ENCODE measurements at places on chromosomes 2 and 18. TPM values are rescaled to one million over a fixed set of nuclear protein-coding genes. Genes with fewer than 3 reads are reported as not detected.

DNA sequence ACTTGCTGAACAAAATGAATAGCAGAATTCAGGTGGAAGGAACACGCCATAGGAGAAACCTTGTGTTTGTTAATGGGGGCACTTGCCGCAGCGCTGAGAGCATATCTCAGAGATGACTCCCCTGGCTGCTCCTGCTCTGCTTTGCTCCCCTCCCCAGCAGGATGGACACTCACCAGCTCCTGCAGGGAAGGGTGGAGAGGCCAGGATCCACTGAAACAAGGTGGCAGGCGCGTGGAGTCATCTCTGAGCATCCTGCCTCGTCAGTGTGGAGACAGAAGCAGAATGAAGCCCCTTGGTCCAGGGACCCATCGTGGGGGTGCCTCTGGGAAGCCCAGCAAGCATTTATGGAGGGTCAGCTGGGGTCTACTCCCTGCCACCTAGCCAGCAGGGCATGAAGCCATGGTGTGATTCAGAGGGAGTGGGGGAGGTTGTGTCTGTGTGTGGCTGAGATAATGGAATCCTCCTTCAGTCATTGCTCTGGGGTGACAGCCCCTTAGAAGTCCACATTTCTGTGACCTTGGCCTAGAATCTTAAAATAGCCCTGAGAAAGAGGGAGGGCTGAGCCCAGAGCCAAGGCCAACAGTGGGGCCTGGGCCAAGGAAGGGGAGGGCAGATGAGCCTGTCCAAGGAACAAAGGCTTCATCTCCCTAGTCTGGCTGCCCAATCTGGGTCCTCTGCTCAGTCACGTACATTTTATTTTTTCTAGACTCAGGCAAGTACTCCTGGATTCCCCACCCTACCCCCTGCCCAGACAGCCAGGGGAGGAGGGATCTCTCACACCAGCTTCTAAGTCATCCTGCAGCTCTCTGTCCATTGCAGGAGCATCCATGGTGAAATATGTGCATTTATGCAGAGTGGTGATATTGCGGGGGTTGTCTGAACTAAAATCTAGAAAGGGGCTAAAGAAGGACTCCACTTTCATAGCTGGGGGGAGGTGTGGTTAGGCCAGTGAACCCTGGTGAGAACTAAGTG, 215.4 kb downstream of the ZBTB7C start:
- no peak for DNase-seq

GRCh38 chr2:112777036-112777435, 7.3 kb downstream of the IL1A start:
- no peak for DNase-seq

- DNase-seq, result no peak
Observed at GRCh38 chr2:105521176-105521575, 122.3 kb upstream of the FHL2 start.

DNA sequence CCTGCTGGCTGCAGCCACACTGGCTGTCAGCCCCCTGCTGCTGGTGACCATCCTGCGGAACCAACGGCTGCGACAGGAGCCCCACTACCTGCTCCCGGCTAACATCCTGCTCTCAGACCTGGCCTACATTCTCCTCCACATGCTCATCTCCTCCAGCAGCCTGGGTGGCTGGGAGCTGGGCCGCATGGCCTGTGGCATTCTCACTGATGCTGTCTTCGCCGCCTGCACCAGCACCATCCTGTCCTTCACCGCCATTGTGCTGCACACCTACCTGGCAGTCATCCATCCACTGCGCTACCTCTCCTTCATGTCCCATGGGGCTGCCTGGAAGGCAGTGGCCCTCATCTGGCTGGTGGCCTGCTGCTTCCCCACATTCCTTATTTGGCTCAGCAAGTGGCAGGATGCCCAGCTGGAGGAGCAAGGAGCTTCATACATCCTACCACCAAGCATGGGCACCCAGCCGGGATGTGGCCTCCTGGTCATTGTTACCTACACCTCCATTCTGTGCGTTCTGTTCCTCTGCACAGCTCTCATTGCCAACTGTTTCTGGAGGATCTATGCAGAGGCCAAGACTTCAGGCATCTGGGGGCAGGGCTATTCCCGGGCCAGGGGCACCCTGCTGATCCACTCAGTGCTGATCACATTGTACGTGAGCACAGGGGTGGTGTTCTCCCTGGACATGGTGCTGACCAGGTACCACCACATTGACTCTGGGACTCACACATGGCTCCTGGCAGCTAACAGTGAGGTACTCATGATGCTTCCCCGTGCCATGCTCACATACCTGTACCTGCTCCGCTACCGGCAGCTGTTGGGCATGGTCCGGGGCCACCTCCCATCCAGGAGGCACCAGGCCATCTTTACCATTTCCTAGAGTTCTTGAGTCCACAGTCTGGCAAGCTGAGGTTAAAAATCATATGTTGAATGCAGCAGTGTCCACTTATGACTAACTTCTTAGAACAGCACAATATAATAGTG, 741 bp downstream of the GPR148 start:
- DNase-seq, result no peak

GRCh38 chr2:193566276-193566675, 1371.5 kb upstream of the TMEFF2 start:
- DNase-seq, result no peak

DNA sequence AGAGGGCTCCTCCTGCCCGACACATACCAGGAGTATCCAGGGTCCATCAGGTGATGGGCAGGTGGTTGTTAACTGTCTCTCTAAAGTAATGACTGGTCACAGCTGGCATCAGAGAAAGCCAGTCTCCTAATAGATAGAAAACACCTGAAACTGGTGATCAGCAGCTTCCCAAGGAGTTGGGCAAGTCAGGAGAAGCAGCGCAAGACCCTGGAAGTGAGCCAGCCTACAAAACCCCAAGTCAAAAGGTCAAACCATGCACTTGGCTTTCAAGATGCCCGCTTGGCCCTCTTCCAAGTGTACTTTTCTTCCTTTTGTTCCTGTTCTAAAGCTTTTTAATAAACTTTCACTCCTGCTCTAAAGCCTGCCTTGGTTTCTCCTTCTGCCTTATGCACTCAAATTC, 815.2 kb downstream of the DCDC2C start:
- no peak for DNase-seq

- no peak for DNase-seq
Observed at GRCh38 chr2:173386738-173387065, 32.0 kb downstream of the CDCA7 start.

DNA sequence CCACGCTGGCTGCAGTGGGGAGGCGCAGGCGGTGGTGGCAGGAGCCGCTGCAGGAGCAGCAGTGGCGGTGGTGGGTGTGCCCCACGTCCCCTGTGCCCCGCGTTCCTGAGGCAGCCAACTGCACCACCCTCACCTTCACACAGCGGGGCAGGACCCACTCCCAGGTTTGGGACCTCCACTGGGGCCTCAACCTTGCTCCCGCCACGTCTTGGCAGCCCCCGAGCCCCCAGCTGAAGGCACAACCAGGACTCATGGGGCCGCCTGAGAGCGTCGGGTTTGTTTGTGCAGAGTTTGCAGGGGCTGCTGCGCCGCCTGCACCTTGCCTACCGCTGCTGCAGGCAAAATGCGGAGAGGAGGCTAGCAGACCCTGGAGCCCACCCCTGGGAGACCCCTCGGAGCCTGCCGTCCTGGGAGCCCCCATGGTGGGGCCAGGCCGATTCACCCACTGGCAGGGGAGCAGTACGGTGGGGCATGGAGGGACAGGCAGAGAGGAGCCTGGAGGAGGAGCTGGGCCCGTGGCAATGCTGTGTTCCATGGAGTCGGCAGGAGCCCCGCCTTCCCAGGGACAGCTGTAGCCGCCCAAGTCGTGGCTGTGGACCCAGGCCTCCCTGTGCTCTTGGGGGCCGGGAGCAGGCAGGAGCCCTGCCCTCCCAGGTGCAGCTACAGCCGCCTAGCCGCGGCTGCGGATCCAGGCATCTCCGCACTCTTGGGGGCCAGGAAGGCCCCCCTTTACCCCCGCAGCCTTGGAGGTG, 14.7 kb upstream of the EML6 start:
- DNase-seq, result peak; percentile 59

DNA sequence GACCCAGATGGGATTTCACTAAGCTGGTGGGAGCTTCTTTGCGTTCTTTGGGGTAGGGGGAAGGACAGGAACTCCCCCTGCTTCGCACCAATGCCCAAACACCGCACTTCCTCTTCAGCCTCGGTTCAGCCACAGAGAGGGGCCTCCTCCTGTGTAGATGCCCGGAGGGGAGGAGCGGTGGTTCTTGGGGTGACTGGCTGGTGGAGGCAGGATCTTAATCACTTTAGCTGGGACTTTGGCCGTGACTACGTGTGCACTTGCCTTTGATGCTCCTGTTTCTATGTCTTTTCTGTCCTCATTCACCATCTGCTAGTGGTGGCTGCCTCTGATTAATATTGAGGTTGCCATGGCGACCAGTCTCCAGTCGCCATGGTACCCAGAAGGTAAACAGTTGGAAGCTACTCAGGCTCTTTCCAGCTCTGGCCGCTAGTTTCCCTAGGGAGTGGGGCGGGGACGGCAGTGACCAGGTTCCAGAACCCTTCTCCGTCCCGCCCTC, 1.9 kb downstream of the CNGA3 start:
- no peak for DNase-seq

GRCh38 chr2:10764896-10765295, 43.5 kb downstream of the ATP6V1C2 start:
- DNase-seq, result no peak

GRCh38 chr2:220504938-220505503, 877.6 kb downstream of the SLC4A3 start:
- DNase-seq, result no peak

DNA sequence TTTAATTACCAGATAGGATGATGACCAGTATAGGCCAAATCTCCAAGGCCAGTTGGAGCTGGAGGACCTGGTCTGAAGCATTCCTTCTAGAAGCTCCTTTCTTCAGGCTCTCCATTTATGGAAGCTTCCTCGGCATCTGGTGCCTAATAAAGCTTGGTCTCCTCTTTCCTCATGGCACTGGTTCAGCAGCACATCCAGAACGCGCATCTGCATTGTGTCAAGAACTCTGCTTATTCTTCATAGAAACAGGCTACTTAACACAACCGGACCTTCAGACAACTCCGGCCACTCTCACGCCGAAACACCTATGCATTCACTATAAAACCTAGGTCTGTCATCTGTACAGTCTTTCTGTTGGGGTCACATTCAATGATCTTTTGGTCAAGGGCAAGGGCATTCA, 99.8 kb downstream of the COL6A3 start:
- no peak for DNase-seq

DNA sequence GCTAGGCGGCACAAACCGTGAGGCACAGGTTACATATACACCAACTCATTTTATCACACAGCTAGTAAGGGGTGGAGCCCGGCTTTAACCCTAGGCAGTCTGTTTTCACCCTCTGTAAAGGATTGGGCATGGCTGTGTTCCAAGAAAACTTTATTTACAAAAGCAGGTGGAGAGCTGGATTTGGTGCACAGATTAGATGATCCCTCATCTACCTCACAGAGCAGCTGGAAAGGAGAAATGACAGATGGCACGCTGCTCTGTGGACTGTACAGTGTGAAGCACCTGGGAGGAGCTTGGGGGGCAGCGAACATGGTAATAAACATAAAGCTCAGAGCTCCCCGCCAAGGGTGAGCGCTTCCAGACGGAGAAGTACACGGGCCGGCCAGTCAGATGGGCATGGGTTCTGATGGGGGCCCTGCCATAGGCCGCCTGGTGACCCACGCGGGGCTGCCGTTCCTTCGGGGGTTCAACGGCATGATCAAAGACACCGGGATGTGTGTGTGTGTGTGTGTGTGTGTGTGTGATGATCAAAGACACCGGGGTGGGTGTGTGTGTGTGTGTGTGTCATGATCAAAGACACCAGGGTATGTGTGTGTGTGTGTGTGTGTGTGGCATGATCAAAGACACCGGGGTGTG, 862 bp upstream of the TMEM177 start:
- peak; percentile 76 for DNase-seq

DNA sequence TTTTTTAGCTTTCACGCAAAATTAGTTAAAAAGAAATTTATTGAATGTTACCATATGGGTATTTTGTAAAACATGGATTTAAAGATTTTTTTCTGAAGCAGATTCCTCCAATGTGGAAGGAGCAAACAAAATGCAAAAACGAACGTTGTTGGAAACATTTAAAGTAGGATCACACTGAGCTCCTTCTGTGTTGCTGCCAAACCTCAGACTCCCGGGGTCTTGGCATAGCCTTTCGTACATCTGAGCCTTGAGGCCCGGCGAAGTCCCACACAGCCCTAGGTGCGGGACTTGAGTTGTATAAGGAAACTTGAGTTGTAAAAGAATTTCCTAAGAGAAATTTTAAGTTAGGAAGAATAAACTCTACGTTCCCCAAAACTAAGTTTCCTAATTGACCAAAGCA, 52.0 kb upstream of the CD226 start:
- DNase-seq, result no peak

Gene ENOSF1
- polyA plus RNA-seq, result 31.8 TPM

Gene LDAH
- polyA plus RNA-seq, result 5.7 TPM

Gene IL36RN
- not detected for polyA plus RNA-seq

Gene TEKT4
- polyA plus RNA-seq, result not detected

Gene LRP2
- polyA plus RNA-seq, result not detected

Gene ATP5MC3
- 377 TPM for polyA plus RNA-seq

Gene DNAJC5G
- not detected for polyA plus RNA-seq

Gene DIPK1C
- polyA plus RNA-seq, result 0.55 TPM

Gene CERKL
- 0.31 TPM for polyA plus RNA-seq

Gene TRMT61B
- 18.3 TPM for polyA plus RNA-seq

All from stomach (tissue), 19 donors.